ENCODE measurements at places on chromosomes 12 and 14.
A peak's percentile ranks its signal among the peaks of the same experiment; 100 is the strongest.

DNA sequence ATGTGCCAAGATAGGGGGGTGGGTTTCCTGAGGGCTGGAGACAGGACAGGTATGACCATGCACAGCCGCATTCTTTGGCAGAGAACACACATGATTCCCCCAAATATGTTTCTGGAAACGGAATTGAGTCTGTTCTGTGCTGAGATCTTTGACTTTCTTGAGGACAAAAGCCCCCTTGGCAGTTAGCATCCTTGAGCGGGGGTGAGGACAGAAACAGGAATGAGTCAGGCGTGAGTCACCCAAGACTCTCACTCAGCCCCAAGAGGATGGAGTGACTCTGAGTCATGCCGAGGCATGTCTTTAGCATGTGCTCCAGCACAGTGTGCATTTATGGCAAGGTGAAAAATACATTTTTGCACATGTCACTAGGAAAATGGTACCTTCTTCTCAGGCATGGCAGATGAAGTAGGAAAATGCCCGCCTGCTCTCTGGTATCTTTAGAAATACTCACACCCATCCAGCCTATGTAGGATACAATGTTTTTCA, 52.1 kb downstream of the DAD1 start:
- no peak for DNase-seq

DNA sequence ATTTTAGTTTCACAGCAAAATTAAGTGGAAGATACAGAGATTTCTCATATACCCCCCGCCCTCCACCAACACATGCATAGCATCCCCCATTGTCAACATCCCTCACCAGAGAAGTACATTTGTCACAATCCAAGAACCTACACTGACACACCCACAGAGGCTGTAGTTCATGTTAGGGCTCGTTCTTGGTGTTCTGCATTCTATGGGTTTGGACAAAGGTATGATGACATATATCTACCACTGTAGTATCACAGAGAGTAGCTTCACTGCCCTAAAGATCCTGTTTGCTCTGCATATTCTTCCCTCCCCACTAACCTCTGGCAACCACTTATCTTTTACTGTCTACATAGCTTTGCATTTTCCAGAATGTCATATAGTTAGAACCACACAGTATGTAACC, 444.6 kb upstream of the DCN start:
- DNase-seq = no peak

DNA sequence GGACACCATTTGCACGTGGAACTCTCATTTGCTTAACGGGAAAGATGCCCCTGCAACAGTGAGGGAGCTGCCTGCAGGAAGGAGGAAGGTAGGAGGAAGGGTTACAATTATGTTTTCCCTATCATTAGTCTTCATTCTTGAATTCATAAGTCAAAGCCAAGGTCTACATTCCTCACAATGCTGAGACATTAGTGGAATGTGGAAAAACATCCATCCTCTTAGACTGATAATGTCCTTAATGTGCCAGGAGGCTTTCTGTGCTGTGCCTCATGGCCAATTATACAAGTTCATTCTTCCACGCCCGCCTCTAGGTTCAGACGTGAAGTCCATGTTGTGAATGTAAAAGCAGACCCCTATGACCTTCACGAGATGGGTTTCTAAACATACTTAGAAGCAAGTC, 1212.4 kb upstream of the TMEM132C start:
- no peak for DNase-seq

DNA sequence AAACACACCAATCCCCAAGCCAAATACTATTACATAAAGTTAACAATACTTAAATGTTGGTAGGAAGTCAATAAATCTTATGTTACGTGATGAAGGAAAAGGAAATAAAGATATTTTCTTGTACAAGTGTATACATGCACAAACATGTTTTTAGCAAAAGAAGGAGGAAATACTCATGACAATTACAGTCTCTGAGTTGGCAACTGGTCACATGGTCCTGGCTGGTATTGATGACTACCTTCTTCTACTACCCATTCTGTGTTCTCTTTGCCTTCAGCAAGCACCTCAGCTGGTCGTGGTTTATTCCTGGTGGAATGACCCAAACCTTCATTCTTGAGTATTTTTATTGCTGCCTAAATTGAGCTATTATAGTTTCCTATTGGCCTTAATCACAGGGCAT, 84.8 kb downstream of the PLBD1 start:
- DNase-seq = no peak

DNA sequence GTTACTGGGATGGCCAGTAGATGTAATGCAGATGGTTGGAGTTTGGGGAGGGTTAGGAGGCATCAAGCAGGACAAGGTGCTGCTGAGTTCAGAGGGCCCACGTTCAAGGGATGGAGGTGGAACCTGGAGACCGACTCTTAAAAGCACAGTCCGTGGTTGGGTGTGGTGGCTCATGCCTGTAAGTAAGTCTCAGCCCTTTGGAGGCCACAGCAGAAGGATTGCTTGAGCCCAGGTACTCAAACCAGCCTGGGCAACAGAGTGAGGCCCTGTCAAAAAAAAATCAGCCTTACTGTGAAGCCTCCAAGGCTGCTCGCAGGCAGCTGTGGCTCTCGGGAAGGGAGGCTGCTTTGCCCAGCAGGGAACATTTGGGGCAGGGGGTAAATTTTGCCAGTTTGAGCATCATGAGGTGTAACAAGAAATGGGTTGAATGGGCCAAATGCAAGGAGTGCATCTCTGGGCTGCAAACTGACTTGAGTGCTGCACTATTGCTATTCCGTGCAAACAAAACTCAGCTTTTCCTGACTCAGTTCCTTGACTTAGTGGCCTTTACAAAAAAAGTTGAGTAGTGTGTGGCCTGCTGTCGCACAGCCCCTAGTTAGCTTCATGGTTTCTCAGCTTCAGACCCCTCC, 55.0 kb downstream of the ANAPC7 start:
- no peak for DNase-seq

DNA sequence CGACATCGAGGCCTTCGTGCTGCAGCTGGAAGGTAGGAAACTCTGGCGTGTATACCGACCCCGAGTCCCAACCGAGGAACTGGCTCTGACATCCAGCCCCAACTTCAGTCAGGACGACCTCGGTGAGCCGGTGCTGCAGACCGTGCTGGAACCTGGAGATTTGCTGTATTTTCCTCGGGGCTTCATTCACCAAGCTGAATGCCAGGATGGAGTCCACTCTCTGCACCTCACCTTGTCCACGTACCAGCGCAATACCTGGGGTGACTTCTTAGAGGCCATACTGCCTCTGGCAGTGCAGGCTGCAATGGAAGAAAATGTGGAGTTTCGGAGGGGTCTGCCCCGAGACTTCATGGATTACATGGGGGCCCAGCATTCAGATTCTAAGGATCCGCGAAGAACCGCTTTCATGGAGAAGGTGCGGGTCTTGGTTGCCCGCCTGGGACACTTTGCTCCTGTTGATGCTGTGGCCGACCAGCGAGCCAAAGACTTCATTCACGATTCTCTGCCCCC, 1.4 kb downstream of the RIOX1 start:
- no peak for DNase-seq

DNA sequence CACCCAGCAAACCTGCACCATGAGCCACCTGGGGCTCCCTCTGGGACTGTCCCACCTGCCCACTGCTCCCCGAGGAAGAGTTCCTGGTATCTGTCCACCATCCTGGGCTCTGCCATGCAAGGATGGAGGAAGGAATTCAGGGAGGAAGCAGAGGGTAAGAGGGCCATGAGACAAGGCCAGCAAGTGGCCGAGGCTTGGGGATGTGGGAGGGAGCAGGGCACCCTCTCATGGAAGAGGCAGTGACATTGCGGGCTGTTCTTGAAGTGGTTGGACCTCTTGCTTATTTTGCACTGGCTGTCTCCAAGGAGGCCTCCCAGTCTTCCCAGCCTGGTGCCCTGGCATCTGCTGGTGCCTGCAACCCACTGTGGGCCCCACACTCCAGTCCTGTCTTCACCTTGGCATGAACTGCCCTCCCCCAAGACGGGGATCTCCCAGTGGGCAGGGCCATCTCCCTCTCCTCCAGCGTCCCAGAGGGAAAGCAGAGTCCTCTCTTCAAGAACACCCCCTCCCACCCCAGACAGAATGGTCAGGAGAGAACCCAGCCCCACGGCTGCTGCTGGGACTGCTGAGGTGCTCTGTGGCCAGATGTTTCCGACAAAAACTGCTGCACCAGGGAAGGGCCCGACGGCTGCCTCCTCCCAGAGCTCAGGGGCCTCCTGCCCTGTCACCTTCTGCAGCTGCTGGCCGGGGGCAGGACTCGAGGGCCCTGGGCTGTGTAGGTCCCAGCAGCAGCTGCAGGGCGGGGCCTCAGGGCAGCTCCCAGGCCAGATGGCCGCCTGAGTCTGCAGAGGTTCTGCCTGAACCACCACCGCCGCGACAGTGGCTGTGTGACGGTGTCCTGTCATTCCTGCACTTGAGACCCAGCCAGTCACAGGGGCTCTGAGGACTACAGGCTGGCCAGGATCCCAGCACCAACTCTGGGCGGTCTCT, 1.8 kb upstream of the AKT1 start:
- DNase-seq = no peak

DNA sequence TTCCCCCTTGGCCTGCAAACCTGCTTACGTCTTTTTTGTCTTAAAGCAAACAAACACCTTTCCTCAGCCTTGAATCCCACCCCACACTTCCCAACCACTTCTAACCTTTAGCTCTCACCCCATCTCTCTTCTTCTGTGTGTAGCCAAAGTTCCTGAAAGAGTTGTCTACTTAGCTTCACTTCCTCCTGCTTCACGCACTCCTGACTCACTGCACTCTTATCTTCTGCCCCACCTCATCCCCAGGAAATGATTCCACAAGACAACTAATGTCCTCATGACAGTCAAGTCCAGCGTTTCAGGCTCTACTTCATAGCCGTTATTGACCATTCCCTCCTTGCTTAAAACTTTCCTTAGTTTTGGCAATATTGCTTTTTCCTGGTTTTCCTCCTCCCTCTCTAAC, 22.4 kb downstream of the EIF2B2 start:
- DNase-seq = no peak

- no peak for DNase-seq
These were observed 28.5 kb downstream of the PRIMA1 start for GRCh38 chr14:93759719-93760307.

DNA sequence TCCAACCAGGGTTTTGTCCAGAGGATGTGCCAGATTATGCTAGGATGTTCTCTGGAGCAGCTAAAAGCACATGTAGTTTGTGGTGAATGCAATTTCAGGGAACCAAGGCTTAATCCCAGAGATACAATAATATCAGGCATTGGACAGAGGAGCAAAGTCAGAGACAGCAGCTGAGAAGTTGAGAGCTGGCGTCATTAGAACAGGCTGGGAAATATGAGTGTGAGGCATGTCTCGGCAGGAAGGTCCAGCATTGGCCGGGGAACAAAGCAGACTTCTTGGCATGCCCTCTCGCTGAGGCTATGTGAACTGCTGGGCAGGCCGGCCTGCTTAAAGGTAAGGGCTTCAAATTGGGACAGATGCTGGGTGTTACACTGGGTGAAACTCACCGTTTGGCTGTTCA, 125.4 kb downstream of the CAND1 start:
- peak; percentile 5 for DNase-seq

GRCh38 chr12:43762596-43762995, 3.8 kb downstream of the IRAK4 start:
- no peak for DNase-seq

- DNase-seq = no peak
These were observed 14.8 kb upstream of the ETNK1 start for GRCh38 chr12:22610131-22610530.

- no peak for DNase-seq
These were observed 161.0 kb downstream of the SLC38A4 start for GRCh38 chr12:46664761-46665287.

DNA sequence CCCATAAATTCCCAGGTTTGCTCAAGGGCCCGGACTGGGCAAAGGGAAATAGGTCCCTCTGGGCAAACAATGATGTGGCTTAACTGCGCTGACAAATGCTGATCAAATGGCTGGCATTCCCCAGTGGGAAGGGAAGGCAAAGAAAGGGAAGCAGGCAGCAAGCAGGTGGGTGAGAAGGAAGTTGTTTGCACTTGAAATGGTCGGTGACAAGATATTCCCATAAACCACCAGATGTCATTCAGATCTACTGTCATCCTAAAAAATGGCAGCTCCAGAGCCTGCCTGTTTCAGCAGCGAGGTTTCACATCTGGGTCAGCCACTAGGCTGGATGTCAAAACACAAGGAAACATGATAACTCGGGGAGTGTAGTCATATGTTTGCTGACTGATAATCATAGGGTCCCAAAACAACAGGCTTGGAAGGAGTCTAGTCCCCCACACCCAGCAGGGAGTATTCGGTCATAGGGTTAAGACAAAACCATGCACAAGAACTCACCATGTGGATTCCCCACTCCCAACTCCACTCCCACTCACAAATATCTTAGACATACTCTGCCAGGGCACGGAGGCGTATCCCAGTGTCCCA, 37.9 kb upstream of the MDM1 start:
- DNase-seq = no peak

DNA sequence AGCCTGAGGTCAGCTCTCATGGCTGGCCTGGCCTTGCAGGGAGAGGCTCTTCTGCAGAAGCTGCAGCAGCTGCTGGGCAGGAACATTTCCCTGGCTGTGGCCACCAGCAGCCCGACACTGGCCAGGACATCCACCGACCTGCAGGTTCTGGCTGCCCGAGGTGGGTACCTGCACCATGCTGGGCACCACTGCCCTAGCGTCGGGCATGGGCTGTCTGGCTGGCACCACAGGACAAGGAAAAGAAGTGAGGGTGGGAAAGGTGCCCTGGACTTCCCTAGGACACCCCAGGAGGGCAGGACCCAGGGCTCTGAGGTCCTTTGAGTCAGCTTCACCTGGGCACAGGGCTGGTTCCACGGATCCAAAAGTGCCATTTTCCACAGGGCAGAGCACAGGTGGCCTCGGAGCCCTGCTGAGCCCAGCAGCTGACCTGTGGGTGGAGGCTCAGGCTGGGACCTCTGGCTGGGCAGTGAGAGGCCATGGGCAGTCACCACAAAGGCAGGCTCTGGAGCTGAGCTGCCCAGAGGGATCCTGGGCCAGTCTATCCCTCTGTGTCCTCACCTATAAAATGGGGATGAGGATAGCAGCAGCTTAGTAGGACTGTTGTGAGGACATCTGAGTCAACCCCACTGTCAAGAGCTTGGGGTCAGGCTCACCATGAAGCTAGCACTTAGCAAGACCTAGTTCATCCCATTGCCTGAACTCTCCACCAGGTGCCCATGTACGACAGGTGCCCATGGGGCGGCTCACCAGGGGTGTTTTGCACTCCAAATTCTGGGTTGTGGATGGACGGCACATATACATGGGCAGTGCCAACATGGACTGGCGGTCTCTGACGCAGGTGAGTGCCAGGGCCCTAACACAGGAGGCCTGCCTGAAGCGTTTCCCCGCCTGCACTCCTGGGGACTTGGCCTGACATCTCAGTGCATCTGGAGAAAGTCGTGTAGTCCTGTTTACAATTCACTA, 4.9 kb downstream of the PLD4 start:
- DNase-seq = no peak

DNA sequence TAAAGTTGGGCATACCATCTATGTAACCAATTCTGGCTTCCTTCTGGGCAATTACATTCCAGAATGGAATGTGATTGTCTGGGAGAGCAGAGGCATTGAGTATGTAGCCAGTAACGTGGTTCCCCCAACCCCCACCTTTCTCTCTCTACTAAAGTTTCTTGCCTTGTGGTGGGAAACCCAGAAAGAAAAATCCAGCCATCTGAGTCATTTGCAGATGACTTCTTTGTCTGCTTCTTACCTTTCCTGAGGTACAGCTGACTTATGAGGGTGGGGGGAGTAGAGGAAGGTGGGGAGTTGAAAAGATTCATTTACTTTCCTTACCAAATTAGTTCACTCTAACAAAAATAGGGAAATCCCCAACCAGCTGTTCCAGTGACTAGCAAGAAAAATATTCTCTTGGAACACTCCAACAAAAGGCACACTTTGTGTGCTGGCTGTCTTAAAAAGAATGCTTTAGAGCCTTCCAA, 112.1 kb upstream of the FRMD6 start:
- no peak for DNase-seq

GRCh38 chr12:53824001-53824712, 72.4 kb upstream of the CISTR start:
- no peak for DNase-seq

- no peak for DNase-seq
These were observed 6.7 kb downstream of the FOXN4 start for GRCh38 chr12:109302358-109302757.
